ENCODE measurements at places on chromosomes 6 and 20.
A peak's percentile ranks its signal among the peaks of the same experiment; 100 is the strongest.

DNA sequence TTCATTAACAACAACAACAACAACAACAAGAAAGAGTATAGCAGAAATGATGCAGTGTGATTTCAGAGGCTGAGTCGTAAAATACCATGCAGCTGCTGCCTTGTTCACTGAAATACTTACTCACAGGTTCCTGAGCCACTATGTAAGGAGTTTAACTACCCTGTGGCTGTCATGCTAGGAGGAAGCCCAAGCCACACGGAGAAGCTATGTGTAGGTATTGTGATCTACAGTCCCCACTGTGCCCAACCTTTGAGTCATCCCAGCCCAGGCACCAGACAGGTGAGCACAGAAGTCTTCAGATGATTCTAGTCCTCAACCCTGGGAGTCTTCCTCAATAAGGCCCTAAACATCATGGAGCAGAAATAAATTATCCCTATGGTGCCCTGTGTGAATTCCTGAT is 14.6 kb upstream of the RALY start:
- no peak for DNase-seq

- no peak for DNase-seq
Measured at GRCh38 chr6:14270142-14270893, 152.7 kb downstream of the CD83 start.

DNA sequence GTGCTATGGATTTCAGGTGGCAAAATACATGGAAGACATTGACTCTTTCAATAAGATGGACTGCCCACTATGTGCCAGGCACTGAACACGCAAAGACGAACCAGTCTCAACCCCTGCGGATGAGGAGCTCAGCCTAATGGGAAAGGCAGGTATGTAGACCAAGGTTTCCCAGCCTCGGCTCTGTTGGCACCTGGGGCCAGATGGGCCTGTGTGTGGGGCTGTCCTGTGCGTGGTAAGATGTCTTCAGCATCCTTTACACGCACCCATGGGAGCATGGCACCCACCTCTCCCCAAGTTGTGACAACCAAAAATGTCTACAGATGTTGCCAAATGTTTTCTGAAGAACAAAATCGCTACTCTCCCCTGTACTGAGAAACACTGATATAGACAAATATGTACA is 82.6 kb upstream of the FOXQ1 start:
- DNase-seq: no peak

DNA sequence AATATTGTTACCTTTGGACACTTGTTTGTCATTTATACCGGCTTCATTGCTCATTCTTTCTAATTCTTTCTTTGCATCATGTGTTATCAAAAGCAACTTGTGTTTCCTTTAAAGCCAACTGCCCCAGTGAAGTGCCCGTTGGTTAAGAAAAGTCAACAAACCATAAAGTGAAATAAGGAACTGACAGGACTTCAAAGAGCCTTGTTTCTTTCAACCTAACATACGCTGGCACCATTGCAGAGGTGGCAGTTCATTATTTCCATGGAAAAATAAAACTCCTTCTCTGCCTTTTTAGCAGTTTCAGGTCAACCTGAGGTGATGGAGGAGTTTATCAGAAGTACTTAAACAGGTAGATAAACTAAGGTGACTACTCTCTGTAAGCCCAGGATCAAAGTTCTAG is 28.8 kb downstream of the FERMT1 start:
- DNase-seq: peak; percentile 42

DNA sequence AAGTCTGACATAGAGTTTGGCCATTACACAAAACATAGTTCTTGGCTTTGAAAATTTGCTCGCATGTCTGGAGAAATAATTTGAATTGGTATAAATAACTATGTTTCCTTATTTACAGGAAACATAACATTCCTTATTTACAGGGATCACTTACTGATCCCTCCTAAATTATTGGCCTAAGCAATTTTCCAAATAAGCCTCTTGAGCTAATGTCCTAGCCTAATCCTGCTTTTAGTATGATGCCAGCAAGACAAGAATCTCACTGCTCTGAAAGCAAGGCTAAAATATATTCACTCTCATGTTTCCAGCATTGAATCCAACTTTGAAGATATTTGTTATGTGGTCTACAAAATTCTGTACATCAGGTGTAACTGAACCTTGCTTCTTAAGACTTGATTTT is 4.1 kb upstream of the TBC1D32 start:
- no peak for DNase-seq

GRCh38 chr6:119446115-119446554 is 96.6 kb upstream of the MAN1A1 start:
- peak; percentile 47 for DNase-seq

GRCh38 chr6:142420802-142421201 is 119.0 kb downstream of the ADGRG6 start:
- DNase-seq: no peak

GRCh38 chr20:22080985-22081384 is 375.5 kb downstream of the PAX1 start:
- DNase-seq: no peak

DNA sequence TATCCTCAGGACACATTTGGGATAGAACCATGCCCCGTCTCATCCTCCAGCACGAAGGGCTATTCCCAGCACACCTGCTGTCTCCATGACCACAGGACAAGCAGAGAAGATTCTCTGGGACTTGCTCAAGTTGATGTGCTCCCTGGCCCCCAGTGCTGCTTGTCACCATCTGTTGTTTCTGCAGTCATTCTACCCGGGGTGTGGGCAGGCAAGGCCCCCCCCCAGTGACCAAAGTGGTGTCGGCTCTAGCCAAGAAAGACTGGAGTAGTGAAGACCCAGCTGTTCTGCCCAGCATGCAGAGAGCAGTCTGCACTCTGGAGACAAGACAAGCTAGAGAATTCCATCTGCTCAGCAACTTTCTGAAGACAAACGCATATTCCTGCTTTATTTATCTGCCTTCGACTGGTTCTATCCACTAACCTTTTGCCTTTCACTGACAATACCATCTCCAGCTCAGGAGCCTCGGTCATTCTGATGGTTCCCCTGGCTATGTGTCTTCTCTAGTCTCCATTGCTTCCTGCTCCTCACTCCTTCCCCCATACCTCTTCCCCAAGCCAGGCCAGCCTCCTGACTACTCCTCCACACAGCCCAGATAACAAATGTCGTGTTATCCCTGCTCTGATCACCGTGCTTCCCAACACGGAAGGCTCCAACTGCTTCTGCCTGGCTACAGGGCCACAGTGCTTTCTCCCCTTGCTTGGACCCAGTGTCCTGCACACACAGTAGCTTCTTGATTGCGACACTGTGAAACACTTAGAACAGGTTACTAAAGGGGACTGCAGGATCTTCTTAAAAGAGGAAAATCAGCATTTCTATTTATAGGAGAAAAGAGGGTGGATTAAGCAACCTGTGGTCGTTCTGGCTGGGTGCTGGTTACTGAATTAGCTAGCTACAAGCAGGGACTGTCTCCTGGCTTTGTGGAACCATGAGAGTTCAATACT is 86.7 kb upstream of the EMILIN3 start:
- DNase-seq: peak; percentile 35

DNA sequence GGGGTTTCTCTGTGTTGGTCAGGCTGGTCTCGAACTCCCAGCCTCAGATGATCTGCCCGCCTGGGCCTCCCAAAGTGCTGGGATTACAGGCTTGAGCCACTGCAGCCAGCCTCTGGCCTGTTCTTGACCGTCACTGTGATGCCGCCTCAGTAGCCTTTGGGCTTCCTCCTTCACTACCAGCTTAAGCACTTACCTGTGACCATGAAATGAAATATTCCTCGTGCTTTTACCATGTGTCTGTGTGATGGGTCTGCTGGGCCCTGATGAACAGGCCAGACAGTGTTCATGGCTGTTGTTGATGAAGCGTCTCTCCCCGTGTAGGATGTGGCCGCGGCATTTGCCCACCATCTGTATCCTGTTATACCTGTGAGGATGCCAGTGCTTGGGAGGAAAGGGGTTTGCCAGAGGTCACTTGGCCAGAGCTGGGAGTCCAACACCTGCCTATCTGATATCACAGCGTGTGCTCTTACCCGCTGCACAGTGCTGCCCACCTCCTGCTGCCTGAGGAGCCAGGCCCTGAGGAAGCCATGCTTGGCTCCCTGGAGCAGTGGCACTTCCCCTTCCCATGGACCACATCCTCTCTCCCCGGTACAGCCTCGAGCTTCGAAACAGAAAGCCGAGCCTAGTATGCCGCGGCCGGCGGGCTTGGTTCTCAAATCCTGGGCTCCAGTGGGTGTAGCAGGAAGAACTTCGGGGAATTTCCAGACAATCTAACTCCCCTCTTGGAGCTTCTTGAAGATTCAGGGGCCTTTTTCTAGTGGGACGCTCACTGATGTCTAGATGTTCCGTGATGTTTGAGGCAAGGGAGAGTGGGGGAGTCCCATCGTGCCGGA is 167.9 kb downstream of the ZDHHC14 start:
- DNase-seq: peak; percentile 82

- DNase-seq: no peak
Measured at GRCh38 chr6:155528335-155528734, 72.7 kb upstream of the NOX3 start.

GRCh38 chr6:12969966-12970365 is 253.4 kb downstream of the PHACTR1 start:
- no peak for DNase-seq

DNA sequence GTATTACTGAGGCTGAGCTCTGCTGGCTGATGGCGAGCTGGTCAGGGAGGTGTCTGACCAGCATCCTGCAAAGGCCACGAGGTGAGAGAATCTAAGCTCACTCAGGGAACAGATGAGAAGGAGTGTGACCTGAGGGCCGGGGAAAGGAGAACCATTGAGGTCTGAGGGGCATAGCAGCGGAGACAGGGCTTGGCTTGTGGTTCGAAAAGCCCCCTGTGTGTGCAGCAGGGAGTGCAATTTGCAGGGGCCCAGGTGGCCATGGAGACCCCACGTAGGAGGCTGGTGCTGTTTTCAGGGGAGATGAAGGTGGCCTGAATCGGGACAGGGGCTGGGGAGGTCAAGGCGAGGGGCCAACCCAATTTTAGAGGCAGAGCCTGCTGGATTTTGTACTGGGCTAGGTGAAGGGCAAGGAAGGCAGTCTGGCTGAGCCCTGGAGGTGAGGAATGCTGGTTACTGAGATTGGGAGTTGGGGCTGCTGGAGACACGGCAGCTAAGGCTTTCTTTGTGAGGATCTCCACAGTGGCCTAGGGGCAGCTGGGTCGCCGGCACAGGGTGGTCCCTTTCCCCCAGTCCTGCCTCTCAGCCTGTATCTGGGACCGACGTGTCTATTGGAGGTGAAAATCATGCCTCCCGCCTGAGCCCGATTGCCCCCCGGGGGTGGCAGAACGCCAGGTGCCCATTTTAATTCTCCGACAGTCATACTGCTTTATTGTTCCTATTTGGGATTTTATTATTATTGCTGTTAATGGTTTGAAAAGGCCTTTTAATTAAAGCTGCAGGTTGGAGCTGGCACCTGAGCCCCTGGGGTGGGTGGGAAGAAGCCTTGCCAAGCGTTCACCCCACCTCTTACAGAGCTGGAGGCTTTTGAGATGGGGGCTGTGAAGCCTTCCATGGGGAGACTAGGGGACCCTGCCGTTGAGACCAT is 28.4 kb downstream of the DLGAP4 start:
- DNase-seq: no peak

- no peak for DNase-seq
Measured at GRCh38 chr20:39242614-39243013, 280.5 kb downstream of the DHX35 start.

GRCh38 chr6:44976677-44977641 is 351.2 kb upstream of the RUNX2 start:
- peak; percentile 34 for DNase-seq

DNA sequence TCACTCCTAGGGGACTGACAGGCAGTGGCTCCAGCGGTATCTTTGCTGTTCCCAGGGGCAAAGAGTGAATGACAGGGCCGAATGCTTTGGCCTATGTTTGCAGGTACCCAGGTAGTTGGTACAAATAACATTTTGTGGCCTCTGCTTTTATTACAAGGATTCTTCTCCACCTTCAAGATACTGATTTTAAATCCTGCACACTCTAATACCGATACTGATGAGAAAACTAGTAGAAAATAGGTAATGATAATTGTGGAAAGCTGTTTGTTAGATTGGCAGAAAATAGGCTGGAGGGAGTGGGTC is 772 bp downstream of the HINT3 start:
- no peak for DNase-seq

DNA sequence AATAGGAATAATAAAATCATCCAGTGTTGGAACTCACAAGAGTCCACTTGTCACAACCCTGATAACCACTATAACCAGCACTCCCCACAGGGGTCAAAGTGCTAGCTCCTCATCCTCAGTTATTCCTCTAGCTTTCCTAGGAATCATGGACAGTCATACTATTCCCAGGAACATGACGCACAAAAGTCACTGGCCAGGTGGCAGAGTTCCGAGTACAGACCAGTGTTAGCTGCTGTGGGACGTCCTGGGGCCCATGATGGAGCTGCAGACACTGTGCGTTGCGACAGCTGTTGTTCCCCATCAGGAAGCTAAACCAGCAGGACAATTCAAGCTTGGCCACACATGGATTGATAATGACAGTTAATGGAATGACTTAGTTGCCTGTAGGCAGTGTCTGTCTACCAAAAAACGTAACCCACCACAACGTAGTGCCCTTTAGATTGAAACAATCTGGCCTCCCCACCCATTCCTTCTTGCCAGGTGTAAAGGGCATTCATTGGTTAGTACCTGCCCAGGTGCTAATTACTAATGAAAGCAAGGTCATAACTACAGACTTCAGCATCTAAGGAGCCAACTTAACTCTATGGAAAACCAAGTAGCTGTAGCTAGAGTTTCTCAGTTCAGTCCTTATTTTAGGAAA is 17.4 kb downstream of the EZR start:
- no peak for DNase-seq

- no peak for DNase-seq
Measured at GRCh38 chr6:106308985-106309384, 16.6 kb downstream of the ATG5 start.

DNA sequence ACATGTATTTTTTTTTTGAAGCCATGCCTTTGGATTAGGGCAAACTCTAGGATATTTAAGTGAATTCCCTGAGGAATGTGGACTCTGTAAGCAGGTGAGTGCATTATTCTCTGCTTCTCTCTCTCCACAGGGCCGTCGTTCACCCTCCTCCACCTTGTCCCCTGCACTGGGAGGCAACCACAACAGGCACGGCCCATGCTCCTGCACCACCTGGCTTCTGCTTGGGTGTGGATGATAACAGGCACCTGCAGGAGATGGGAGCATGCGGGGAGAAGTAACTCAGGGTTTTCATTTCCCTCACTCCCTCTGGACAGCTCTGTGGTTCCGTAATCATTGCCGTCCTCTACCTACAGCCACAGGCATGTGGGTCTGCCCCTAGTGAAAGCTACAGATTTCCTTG is 43.4 kb downstream of the HLA-C start:
- no peak for DNase-seq

DNA sequence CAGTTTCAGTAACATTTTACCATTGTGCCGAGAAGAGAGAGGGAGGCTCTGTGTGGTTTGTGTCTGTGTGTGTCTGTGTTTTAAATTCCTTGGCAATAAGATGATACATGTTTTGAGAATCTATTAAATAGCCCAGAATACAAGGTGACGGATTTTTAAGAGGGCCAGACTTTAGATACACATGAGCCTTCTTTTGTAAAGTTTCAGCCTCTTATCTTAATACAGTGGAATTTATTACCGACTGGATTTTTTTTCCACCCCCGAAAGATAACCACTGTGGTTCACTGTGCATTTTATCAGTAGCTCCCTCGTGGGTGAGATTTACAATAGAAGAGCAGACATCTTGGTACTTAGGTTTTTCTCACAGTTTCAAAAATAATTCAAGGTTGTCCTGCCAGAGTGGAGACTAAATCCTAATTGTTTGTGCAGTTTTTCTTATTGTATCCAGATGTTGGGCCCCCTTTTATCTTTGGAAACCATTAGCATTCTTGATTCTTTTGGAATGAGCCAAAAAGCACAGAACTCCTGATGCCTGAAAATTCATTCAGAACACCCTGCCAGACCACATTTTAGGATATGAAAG is 49.9 kb downstream of the STK4 start:
- DNase-seq: no peak

Measured in MV-4-11 (cell line).